ENCODE measurements at places on chromosomes 3 and 15.

DNA sequence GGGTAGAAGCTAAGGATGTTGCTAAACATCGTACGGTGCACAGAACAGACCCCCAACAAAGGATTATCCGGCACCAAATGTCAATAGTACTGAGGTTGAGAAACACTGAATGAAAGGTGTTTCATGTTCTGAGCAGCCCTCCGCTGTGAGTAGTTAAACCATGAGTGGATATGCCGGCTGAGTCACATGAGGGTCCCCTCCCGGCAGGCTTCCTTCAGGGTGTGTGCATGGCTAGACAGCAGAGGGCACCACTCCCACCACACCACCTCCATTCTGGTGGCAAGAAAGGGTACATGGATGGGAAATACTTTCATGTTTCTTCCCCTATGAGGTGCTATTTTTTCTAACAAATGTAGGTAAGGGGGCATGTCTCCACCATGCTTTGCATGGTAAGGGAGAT, 128.3 kb upstream of the SEMA6D start:
- no peak for DNase-seq

- no peak for DNase-seq
Measured at GRCh38 chr15:85710340-85710842, 84.3 kb downstream of the KLHL25 start.

DNA sequence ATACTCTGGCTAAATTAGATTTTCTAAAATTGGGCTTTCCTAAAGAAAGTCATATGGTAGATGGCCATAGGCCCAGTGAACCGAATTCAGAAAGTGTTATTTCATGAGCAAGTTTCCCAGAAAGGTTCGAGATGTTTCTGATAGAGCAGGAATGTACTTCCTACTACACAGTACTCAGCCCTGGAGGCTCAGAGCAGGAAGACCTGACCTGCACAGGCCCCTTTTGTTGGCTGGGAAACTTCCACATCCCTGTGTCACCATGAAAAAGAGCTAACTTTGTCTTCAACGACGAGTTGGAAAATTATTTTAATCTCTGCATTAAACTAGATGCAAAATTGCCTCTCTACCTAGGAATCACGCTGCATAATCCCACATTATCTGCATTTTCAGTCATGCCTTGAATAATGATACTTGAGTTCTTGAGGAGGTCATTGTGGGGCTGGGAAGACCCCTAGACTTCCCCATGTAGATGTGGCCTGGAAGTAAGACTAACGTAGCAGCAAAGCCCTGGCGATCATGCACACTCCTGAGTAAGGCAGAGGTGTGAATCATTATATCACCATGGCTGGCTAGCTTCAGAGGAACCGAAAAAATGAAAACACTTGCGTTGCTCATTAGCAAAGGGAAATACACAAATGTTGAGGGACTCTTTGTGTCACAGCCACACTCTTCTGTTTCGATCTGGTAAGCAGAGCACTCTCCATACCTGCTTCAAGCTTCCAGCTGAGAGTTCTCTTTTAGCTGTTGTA, 47.1 kb downstream of the CMTM7 start:
- no peak for DNase-seq

DNA sequence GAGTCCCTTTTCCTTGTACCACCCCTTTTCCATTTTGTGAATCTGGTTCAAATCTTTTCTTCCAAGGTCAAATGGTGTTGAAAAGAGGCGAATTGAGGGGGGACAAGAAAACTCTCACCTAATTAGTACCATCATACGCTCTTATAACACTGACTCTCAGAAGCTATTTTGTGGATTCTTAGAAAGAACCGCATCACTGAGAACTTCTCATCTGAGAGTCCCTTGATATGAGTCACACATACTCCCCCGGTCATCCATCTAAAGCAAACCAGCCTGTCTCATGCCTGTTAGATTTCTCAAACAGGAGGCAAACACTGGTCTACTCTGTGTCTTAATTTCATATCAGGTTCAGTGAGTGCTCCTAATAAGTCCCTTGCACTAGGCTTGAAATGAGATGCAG, 76.5 kb upstream of the SPRED1 start:
- no peak for DNase-seq

- DNase-seq: no peak
Measured at GRCh38 chr15:41930221-41930866, 36.5 kb upstream of the SPTBN5 start.

DNA sequence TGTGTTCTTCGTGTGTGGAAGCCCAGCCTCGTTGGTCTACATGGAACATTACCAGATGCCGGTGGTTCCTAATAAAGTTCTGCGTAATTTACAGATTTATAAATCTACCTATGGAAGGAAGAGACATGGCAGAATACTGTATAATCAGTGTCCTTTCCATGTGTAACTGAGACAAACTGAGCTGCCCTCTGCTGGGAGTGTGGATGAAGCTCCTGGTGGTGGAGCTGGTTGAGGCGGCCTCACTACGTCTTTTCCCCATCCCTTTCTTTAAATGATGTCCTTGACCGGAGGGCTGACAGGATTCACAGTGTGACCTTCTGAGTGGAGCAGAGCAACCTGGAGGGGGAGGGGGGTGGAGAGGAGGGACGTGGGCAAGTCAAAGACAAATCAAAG, 267.0 kb upstream of the CHRM5 start:
- no peak for DNase-seq

- DNase-seq: no peak
Measured at GRCh38 chr3:86815880-86816279, 175.1 kb downstream of the VGLL3 start.

GRCh38 chr15:64780600-64781156, 5.3 kb upstream of the RBPMS2 start:
- DNase-seq: no peak

DNA sequence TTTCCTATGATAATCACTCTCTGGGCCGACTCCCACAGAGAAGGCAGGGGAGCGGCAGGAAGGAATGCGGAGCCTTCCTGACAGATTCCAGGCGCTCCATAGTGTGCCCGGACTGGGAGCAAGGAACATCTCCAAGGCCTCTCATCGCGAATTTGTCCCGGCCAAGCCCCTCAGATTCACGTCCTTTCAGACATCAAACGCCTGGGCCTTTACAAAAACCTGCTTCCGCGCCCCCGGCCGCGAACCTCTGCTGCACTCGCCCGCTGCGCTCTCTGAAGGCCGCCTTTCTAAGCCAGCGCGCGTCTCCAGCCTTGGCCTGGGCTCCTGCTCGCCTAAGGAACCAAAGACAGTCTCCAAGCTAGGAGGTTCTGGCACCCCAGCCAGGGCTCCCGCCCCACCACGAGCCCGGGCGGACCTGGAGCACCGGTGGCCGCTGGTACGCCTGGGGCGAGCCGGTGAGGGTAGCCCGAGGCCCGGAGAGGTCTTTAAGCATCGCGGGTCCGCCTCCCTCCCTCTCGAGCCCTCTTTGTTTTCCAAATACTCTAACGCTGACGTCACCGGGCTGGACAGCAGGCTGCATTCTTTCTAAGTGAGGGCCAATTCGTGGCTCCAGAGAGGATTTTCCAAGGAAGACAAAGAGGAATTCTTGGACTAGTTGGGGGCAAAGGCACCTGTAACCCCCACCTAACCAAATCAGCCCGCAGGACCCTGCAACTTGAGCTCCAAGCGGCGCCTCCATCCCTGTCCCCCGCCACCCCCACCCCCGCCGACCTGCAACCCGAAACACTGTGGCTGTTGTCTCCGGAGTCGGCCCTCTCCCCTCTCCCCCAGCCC, 759 bp downstream of the AMOTL2 start:
- no peak for DNase-seq

DNA sequence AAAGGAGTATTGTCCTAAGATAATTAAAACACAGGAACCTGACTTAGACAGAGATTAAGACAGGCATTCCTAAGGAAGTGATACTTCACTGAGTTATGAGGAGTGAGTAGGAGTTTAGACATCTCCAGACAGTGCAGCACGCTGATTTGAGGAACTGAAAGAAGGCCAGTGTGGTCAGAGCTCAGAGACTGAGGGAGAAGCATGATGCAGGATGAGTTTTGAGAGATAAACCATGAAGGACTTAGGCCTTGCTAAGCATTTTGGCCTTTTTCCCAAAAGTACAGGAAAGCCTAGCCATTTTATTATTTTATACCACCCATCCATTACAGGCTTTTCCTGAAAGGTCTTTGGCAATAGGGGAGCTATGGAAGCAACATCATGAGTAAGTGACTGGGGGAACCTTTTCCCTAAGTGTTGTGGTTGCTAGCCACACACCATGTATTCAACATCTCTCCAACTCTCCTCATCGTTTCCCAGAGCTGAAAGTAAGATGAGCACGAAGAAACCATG, 375.6 kb upstream of the TPRG1 start:
- no peak for DNase-seq

- DNase-seq: no peak
Measured at GRCh38 chr3:117477214-117477755, 767.7 kb downstream of the TUSC7 start.

GRCh38 chr3:169822540-169822939, 9.8 kb upstream of the LRRC34 start:
- no peak for DNase-seq

DNA sequence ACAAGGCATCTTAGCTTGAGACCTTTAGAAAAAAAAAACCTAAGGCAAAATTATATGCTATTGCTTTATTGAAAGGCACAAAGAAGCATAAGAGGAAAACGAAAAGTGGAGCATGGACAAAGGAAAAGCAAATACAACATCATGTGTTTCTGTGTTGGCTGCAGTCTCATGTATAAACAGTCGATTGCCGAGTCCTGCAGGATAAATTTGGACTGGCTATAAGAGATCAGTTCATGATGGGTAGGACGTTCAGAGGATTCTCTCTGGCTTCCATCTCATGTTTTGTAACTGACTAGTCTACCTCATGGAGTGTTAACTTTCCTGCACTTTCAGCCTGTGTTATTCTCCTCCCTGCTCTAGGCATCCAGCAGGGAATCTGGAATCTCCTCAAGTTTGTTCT, 21.9 kb upstream of the CCDC50 start:
- no peak for DNase-seq

- no peak for DNase-seq
Measured at GRCh38 chr15:68330416-68330815, 52.9 kb downstream of the FEM1B start.

GRCh38 chr3:119631516-119631915, 28.9 kb downstream of the POPDC2 start:
- DNase-seq: no peak

DNA sequence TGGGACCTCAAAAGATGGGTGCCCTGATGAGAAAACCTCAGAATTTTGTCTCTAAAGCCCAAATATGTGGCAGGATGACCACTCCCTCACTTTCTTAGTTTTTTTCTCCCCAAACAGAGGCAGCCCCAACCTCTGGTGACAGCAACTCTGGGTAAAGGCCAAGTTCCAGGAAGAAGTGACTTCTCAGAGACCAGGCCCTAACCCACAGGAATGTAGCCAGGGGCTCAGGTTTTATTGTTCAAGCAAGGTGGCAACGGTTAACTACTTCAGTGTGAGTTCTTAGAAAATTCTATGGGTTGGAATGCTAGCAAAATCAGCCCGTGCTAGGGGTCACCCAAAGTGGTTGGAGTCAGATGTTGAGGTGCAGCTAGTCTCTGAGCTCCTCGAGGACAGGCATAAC, 5.1 kb upstream of the DNAJA4 start:
- DNase-seq: no peak

GRCh38 chr15:36109943-36110658, 469.3 kb upstream of the CDIN1 start:
- DNase-seq: no peak

DNA sequence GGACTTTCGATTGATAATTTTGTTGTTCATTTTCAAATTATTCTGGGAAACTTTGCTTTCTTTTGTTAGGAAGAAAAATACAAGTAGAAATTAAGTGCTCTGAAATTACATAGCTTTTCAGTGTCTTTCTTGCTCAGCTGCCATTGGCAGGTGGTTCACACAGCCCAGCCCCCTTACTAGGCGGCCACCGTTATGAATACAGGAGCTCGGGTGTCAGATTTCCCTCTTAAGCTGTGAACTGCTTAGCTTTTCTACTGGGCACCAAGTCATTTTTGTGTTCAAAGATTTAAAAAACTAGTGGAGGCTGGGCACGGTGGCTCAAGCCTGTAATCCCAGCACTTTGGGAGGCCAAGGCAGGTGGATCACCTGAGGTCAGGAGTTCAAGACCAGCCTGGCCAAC, 55.2 kb downstream of the HMG20A start:
- no peak for DNase-seq

DNA sequence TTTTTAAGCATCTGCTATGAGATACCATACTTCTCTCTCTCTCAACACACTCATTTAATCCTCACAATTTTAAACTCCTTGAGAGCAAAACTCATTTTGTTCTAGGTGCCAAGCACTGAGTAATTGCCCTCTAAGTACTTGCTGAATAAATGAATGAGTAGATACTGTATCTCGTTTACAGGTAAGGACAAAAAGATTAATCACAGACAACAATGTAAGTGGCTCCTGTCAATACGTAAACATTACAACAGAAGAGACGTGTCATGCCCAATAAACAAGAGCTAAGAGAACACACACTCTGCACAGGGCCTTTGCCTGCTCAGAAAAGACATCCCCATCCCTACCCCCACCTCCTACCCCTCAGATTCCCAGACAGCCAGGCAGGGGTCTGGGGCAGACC, 59.8 kb downstream of the CHSY1 start:
- DNase-seq: no peak

DNA sequence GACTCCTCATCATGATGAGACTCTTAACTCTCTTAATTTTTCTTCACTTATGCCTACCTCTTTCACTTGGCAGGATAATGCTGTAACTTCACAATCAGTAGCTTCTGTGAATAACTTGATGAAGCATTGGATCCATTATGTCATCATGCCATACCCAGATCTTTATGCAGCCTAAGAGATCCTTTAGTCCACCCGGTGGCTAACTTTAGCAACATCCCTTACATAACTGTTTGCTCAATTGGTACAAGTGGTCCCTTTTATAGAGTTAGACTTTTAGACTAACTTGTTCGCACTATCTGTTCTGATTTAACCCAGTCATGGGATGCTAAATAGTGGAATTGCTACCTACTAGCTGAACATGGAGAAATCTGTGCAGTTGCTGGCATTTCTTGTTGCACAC, 184.5 kb downstream of the USP13 start:
- DNase-seq: no peak

- DNase-seq: no peak
Measured at GRCh38 chr15:85007741-85008397, 26.2 kb downstream of the PDE8A start.

DNA sequence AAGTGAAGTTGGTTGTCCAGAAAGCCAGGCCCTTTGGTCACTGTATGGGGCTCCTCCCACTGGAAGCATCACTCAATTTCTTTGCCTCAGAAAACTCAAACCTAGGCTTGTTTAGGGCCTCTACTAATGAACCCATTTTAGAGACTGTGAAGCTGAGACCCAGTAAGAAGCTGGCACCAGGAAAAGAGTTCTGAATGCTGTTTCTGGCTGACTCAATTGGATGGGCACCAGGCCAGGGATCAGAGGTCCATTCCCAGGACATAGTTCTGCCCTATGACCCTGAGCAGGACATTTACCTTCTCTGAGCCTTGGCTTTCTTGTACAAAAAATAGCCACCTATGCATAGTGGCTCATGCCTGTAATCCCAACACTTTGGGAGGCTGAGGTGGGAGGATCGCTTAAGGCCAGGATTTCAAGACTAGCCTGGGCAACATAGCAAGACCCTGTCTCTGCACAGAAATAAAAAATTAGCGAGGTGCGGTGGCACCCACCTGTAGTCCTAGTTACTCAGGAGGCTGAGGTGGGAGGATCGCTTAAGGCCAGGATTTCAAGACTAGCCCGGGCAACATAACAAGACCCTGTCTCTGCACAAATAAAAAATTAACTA, 30.6 kb downstream of the CD276 start:
- DNase-seq: no peak

Measured in T-helper 9 cell (primary cell).